ENCODE measurements at places on chromosomes 2 and 18.

DNA sequence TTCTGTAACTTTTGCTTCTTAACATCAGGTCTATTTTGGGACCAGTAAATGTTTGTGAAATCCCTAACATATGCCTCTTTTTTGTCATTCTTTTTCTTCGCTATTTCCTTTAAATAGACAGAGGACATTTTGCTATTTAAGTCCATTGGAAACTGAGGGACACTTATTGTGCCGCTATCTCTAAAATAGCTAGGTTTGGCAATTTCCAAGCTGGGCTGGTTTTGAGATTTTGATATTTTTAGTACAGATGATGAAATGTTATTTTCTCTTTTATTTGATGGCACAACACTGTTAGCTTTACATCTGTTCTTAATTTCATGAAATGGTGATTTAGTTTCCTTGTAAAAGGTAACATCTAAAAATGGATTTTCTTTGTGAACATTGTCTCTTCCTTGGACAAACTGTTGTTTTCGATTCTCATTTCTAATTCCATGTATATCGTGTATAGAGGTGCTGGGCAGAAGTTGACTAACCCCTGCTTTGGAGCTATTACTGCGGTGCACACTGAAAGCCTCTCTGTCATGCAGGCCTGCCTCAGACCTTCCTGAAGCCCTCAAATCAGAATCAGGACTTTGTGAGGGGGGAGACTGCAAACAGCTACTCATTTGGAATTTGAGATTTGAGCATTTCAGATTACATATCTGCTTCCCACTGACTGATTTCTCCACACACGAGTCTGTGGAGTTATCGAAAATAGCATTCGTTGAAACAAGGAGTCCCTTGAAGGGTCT, 594 bp downstream of the RAD51AP2 start:
- no peak overlapping the region for H3K4me3 ChIP-seq
- no peaks in the 10 kb centered on the region for H3K4me1 ChIP-seq
- no peak overlapping the region for H3K27ac ChIP-seq

GRCh38 chr18:39834636-39835035, 2120.4 kb upstream of the PIK3C3 start:
- no peak for DNase-seq
- no peaks in the 10 kb centered on the region for H3K36me3 ChIP-seq
- no peak overlapping the region for H3K4me3 ChIP-seq
- no peaks in the 10 kb centered on the region for H3K27me3 ChIP-seq

- no peak for DNase-seq
- H3K36me3 ChIP-seq, result no peaks in the 10 kb centered on the region
- no peak overlapping the region for H3K4me3 ChIP-seq
- no peaks in the 10 kb centered on the region for H3K4me1 ChIP-seq
Measured at GRCh38 chr2:175356901-175357300, 175.4 kb upstream of the ATP5MC3 start.

DNA sequence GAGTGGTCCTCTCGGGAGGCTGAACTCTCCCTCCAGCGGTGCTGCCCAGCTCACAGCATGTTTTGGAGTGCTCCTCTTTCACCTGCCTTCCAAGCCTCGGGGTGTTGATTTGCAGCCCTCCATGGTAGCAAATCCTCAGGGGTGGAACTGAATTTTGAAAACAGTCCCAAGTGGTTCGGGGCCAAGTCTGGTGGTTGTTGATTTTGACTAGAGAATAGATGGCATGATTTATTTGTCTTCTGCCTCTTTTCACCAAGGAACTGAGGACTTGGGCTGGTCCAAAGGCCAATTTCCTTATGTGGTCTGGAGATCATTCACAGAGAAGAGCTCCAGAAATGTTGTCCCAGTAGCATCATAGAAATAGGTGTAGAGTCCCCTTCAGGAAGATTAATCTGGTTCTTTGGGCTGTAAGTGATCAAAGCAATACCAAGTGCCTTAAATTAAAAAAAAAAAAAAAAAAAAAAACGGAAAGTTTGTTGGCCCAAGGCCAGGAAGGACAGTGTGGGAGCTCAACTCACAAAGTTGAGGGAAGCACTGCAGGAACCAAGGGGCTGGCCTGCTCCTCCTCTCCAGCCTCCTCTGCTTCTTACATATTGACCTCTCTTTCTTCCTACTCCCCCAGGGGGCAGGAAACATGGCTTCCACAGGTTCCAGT, 2.5 kb upstream of the DES start:
- peaks cover 56% of the 10 kb centered on the region for H3K27me3 ChIP-seq
- no peak overlapping the region for H3K4me3 ChIP-seq
- H3K36me3 ChIP-seq, result no peaks in the 10 kb centered on the region
- DNase-seq, result no peak
- H3K27ac ChIP-seq, result no peak overlapping the region

All from activated CD4-positive, alpha-beta memory T cell treated with anti-CD3 and anti-CD28 coated beads, Interleukin-2, amount 10 ng/mL, durations not matched to agents 7 days and 5 days (primary cell).